ENCODE measurements at places on chromosomes 5 and 9. TPM values are rescaled to one million over a fixed set of nuclear protein-coding genes. Genes with fewer than 3 reads are reported as not detected.

DNA sequence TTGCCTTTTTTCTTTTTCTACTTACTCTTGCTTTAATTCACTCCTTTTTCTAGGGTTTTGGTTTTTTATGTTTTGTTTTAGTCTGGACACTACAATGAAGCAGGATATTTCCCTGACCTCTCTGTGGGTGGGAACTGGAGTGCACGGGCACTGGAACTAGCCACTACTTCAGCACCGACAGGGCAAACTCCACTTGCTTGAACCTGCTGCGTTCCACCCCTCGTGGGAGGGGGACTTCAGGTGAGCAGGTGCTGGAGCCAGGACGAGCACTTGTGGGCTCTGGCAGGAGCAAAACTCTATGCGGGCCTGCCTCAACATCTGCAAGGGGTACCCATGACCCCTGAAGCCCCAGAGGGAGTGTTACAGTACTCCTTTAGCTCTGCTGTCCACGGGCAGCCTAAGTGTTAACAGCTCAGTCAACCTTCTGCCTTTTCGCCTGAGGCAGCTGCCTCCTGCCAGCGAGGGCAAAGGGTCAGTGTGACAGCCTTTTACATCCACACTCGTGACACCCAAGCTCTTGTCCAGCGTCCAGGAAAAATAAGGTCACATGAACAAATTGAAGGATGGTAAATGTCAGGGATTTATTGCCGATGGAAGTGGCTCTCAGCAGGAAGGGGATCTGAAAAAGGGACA, 144.1 kb upstream of the NFIL3 start:
- no peak for DNase-seq

The MARVELD2 gene
- 0.63 TPM for total RNA-seq

GRCh38 chr5:119678351-119679028, 49.1 kb downstream of the FAM170A start:
- DNase-seq, result no peak

The BSPRY gene
- not detected for total RNA-seq

The NOL8 gene
- total RNA-seq, result 36.5 TPM

The CCNI2 gene
- not detected for total RNA-seq

The DNAJB5 gene
- total RNA-seq, result 9.6 TPM

The UNC13B gene
- 10.1 TPM for total RNA-seq

Measured in fibroblast of the aortic adventitia (primary cell).